MCF 10A (cell line): ENCODE measurements at places on chromosomes 6 and 20. TPM values are rescaled to one million over a fixed set of nuclear protein-coding genes. Genes with fewer than 3 reads are reported as not detected.

Gene CDH4
- 25.0 and 44.8 TPM in 2 replicates for total RNA-seq

Gene RSPO3
- total RNA-seq, result not detected in 2 replicates

DNA sequence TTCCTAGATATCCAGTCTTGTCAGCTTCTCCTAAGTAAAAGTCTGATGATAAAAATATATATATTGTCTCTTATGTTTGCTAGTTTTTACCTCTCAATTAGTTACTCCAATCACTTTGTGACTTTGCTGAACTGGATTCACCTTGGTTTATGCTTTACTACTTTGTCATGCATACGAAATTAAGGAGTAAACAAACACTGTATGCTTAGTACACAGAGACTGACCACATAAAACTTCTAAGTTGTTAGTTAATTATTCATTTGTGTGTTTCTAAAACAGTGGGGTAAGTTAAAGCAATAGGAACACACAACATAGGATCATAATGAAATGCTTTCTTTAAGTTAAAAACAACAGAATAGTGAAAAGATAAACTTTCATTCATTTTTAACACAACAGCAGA lies 877.3 kb upstream of the MAP3K7 start:
- H3K27me3 ChIP-seq, result peaks cover 4% of the 10 kb centered on the region
- H3K4me1 ChIP-seq, result peaks cover 6% of the 10 kb centered on the region
- no peak overlapping the region for H3K27ac ChIP-seq
- no peaks in the 10 kb centered on the region for H3K36me3 ChIP-seq
- no peak for DNase-seq

GRCh38 chr6:163620101-163620500 lies 205.6 kb downstream of the QKI start:
- no peak overlapping the region for H3K4me3 ChIP-seq
- H3K4me1 ChIP-seq, result no peaks in the 10 kb centered on the region
- no peaks in the 10 kb centered on the region for H3K36me3 ChIP-seq
- no peaks in the 10 kb centered on the region for H3K27me3 ChIP-seq
- DNase-seq, result no peak

DNA sequence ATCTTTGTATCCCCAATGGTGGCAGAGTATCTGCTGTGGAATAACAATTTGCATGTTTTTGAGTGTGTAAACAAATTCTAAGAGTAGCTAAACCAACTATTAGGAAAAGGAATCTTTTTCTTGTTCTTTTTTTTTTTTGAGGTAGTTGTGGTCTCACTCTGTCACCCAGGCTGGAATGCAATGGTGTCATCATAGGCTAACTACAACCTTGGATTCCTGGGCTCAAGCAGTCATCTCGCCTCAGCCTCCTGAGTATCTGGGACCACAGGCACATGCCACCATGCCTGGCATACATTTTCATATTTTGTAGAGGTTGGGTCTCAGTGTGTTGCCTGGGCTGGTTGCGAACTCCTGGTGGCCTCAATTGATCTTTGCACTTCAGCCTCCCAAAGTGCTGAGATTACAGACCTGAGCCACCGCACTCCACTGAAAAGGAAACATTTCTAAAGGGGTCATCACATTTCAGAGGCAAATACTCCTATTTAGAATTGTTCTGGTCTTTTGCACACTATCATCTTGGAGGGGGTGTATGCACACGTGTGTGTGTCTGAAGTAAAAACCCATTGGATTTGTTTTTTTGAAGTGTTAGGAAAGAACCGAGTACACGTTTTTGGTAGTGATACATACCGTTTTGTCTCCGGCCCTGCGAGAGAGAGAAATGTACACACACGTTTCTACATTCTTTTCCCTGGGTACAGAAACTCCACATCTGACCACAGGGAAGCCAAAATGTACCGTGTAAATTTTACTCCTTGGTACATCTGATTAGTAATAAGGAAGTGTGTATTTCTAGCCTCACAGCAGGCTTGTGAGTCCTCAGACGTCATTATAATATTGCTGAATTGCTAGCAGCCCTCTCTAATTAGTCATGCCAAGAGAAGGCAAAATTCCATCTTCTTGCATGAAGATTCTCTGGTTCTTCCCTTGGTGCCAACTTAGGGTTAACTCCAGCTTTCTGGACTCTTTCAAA lies 183.6 kb downstream of the JARID2 start:
- DNase-seq, result peak; percentile 66
- H3K27ac ChIP-seq, result peak overlapping the region; percentile 87
- no peaks in the 10 kb centered on the region for H3K36me3 ChIP-seq
- peak overlapping the region; percentile 33 for H3K4me3 ChIP-seq
- no peaks in the 10 kb centered on the region for H3K27me3 ChIP-seq
